Aortic smooth muscle cell (primary cell): ENCODE measurements at places on chromosomes 5 and 9. TPM values are rescaled to one million over a fixed set of nuclear protein-coding genes. Genes with fewer than 3 reads are reported as not detected.

The GABRP gene
- total RNA-seq, result not detected in 2 replicates

The NUTM2G gene
- not detected in 2 replicates for total RNA-seq

The C5orf52 gene
- total RNA-seq, result not detected in 2 replicates

The PLPPR1 gene
- not detected in 2 replicates for total RNA-seq

The CCL28 gene
- 1.1 and 1.6 TPM in 2 replicates for total RNA-seq
